ENCODE measurements at places on chromosomes 2 and 18.

DNA sequence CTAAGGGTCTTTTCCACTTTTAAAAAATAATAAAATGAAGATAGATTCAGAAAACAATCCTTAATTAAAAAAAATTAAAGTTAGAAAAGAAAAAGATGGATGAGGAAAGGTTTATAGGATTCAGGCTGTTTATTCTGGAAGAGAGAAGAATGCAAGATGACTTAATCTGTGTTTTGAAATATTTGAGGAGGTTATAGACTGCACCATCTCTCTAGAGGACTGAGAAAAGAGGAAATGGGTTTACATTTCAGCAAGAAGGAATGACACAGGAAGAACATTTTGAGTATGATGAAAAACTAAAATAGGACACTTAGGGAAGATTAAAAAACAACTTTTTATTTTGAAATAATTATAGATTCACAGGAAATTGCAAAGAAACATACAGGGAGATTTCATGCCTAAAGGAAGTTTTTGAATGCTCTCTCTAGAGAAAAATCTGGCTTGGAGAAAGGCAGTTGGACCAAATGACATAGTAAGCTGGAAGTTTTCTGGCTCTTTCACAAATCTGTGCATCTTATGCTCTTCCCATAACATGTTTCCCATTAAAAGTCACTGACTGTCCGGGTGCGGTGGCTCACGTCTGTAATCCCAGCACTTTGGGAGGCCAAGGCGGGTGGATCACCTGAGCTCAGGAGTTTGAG lies 75.0 kb downstream of the CERS6 start:
- no peak for DNase-seq

DNA sequence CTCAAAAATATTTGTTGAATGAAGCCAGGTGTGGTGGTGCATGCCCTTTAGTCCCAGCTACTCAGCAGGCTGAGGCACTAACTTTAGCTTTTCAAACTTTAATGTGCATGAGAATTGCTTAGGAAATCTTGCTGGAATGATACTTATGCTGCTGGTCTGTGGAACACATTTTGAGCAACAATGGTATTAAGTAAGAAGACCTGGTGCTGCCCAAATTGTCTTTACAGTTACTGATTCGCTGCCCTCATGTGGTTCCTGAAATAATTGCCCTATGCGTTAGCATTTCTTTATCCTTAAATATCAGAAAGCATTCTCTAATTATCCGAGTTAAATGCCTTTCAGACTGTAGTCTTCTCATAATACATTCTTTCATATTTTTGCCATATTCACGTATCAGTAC lies 76.0 kb upstream of the SESTD1 start:
- DNase-seq = no peak

- DNase-seq = no peak
Observed at GRCh38 chr2:12340164-12340563, 376.6 kb upstream of the TRIB2 start.

GRCh38 chr2:170216981-170217380 lies 39.0 kb downstream of the MYO3B start:
- no peak for DNase-seq

DNA sequence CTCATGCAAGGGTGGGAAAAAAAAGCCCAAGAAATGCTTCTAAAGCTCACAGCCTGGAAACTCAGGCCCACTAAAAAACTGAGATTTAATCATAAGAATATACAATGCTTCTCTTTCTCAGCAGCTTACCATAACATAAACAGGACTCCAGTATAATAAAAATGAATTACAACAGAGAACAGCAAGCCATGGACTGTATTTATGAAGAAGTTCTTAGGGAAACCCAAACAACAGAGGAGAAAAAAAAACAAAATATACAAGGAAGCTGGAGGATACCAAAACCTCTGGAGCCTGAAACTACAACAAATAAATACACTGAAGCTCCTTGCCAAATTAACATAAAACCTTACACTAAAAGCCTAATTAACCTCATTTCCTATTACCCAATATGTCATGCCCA lies 187.8 kb downstream of the RDH14 start:
- no peak for DNase-seq

GRCh38 chr2:119586085-119586484 lies 41.8 kb downstream of the CFAP221 start:
- DNase-seq = no peak

DNA sequence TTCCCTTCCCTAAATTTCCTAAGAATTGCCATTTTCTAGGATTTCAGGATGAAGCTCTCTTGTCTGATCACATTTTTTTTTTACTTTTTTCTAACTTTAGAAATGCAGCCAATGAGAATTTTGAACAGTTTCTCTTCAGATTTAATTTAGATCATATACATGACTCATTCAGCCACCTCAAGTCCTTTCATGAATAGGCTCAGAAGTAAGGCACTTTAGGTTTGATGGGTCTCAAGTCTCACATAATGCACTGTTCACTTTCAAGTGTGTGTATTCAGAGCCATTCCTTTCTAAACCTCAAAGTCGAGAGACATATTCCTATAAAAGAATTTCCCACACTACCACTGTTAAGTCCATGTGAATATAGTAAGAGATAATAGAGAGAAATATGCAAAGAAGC lies 614.1 kb upstream of the VRK2 start:
- DNase-seq = no peak

GRCh38 chr2:188272121-188272520 lies 19.6 kb upstream of the GULP1 start:
- no peak for DNase-seq

DNA sequence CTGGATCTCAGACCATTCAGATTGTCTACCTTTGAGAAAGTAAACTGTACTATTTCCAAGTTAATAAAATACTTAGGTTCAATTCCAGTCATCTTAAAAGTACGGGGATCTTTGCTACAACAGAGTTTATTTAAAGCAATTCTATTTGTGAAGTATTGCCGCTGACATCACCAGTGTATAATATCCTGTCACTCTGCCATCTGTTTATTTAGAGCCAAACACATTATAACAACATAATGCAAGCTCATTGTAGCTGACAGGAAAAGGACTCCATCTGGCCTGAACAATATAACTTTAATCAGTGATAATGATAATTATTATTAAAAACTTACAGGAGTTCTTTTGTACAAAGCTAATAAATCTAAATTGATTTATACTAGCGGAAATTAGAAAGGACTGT lies 786.8 kb downstream of the ERBB4 start:
- no peak for DNase-seq

Data from iPS DF 19.7 (cell line).